ENCODE measurements at places on chromosomes 13 and 19.

- peak; percentile 94 for DNase-seq
Observed at GRCh38 chr19:44626048-44626624, 12.8 kb downstream of the IGSF23 start.

- no peak for DNase-seq
Observed at GRCh38 chr19:13051557-13052165, 51.0 kb downstream of the LYL1 start.

GRCh38 chr19:31783592-31783991 lies 434.4 kb upstream of the TSHZ3 start:
- DNase-seq, result no peak

GRCh38 chr19:34120141-34120540 lies 52.2 kb upstream of the LSM14A start:
- DNase-seq, result no peak

DNA sequence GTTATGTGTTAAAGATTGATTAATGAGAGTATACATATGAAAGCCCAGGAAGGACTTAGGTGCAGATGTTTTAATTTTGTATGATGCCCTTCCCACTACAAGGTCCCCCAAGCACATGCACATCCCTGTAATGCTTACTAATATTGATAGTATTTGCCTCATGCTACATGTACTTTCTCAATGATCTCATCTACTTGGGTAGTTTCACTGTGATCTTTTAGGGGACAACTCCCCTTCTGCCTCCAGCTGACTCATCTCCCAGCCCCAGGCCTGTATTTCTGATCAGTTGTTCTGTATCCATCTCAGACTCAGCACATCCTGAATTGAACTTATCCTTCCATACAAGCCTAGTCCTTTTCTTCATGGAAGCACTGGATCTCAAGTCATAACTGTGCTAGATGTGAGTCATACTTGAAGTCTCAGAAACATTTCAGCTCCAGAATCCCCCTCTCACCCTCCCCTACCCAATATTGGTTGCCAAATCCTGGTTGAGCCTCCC lies 49.4 kb upstream of the INTS6 start:
- no peak for DNase-seq

Data from fibroblast of skin of left quadriceps (primary cell).